Cortex of kidney (tissue), 1 donor: ENCODE measurements at places on chromosomes 3 and 15.

GRCh38 chr3:72177075-72178050 is 392.4 kb upstream of the PROK2 start:
- no peak for DNase-seq

- DNase-seq: no peak
These were observed 681.0 kb downstream of the DIPK2A start for GRCh38 chr3:144652573-144652972.

GRCh38 chr15:89429986-89430385 is 66.4 kb downstream of the RHCG start:
- DNase-seq: no peak

DNA sequence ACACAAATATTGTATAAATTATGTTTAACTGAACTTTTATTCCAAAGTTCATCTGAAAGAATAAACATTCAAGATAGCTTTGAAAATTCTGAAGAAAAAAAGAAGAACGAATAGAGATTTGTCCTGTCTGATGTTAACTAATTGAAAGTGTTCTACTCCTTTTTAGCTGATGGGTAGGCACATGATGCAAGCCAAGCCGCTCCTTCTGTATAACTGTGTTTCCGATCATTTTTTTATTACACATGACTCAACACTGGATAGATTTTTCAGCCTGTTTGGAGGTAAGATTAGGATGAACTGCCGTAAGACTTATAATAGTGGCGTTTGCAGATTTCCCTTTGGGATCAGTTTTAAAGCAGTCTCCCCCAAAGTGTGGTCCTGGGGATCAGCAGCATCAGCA is 19.0 kb downstream of the NSUN3 start:
- DNase-seq: no peak

DNA sequence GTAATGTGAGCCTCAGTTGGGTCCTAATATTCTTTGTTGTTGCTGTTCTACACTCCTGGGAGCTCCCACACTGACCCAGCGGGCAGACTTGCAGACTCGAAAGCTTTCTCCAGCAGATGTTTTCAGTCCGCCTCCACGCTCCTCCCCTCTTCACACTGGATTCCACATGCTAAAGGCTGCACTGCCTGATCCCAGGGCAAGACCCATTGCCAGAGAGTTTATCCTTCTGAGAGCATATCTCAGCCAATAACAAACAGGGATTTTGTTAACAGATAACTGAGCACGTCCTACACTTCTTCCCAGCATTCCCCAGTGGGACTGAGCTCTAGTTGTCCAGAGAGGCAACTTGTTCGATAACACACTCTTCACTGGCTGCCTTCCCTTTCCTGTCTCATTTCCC is 8.0 kb upstream of the COL6A6 start:
- DNase-seq: no peak

DNA sequence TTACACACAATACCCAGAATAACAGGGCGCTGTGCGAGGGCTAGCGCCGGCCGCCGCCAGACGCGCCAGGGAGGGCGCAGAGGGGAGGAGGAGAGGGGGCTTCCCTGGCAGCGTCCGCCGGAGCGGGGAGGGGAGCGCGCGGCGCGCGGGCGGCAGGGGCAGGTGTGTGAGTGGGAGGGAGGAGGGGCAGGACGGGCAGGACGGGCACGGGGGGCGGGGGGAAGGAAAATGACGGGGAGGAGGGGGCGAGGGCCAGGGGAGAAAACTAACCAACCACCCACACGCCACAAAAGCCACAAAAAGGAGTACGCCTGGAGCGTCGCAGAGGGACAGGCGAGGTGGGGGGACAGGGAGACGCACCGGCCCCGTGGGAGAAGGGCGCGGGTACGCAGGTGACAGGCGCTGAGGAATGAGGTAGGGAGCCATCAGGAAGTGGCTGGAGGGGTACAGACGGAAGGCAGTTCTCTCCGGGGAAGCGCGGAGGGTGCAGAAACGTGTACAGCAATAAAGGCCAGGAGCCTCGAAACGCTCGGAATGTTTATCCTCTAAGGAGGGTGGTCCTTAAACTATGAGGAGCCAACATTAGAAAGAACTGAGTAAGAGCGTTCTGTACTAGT is 610 bp upstream of the SATB1 start:
- DNase-seq: no peak

GRCh38 chr3:46898321-46899150 is 21.0 kb downstream of the PTH1R start:
- DNase-seq: no peak

GRCh38 chr3:30952786-30953185 is 58.3 kb upstream of the GADL1 start:
- DNase-seq: no peak

DNA sequence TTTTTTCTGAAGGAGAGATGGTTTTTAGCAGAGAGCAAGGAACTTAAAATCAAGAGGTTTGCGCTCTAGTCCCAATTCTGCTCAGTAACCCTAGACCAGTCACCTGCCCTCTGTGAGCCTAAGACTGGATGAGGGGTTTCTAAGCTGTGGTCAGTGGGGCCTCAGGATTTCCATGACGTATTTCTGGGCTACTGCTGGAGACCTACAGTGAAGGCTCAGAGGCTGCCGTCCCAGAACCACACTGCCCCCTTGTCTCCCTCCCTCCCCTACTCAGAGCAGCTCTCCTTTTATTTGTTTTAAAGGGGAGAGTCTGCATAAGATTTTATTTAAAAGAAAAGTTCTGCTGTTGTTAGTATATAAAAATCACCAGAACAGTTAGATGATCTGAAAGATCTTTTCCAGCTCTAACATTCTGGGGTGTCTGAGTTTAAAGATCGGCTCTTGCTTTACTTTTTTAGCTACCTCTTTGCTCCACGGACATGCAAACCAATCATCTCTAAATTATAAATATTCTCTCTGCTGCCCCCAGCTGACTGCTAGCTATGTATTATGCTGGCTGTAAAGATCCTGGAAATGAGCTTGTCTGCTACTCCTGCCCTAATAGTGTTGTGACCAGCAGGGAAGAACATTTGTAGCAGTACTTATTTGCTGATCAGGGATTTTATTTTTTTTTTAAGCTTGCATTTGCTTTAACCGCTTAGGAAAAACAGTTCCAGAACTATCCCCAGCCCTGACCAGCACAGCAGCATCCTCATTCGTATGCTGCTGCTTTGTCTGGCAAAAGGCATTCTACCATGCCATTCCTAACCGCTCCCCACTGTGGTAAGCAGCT is 28.6 kb upstream of the NDUFB4 start:
- DNase-seq: no peak

DNA sequence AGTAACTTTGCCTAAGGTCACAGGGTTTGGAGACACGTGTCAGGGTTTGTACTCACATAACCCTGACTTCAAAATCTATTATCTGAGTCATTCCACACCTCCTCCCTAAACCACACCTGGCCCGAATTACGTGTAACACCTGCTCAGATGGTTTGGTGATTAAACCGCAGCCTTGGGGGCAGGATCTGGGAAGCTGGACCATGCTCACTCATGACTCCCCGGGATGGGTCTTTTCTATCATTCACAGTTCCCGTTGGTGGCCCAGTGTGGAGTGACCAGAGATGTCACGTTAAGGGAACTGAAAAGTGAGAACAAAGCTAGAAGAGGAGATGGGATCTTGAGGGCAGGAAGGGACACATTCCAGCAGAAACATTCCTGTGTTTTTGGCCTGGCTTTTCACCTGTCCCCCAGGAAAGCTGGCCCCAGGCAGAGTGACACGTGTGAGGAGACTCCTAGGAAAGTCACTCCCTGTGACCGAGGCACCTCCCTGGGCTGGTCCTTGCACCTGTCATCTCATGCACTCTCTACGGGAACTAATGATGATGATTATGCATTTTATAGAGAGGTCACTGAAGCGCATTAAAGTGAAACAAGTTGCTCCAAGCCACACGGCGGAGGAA is 75.4 kb upstream of the POMGNT2 start:
- no peak for DNase-seq

DNA sequence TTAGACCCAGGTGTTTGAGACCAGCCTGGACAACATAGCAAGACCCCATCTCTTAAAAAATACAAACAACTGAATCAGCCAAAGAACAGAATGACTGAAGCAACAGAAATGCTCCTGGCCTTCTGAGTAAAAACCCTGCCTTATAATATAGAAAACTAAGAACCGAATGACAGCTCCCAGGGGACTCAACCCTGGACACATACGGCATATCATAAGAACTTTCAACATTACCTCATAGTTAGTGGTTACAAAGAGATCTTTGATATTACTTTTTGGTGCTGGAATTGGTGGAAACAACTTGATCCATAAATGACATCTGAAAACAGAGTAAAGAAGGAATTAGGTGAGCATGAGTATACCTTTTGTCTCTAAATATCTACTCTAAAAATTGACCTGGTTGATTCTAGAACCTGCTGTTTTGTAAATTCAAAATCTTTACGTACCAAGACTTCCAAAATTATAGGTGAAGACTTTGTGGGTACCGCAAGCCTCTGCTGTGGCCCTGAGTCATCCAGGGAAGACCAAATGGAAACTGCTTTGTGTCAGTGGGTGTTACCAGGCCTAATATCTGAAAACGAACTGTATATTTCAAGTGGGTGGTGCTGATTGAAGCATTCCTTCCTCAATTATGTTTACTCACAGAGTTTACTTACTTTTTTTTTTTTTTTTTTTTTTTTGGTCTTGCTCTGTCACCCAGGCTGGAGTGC is 35.5 kb downstream of the IL5RA start:
- DNase-seq: no peak

DNA sequence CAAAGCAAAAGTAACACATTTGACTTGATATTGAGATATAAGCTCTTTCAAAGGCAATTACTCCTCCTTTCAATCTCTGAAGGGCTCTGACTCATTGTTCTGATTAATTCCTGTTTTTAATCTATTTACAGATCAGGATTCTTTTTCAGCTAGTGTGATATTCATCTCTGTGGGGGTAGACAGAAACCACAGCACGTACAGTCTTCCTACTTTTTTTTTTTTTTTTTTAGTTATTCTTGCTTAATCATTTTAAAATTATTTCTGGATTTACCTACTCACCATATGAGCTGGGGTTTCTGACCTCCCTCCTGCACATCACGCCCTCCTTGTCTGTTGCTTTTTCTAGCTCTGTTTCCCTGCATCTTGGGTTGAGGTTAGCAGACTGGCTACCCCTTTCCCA is 1.4 kb downstream of the CNTN3 start:
- DNase-seq: no peak

- no peak for DNase-seq
These were observed 88.7 kb downstream of the TFG start for GRCh38 chr3:100798012-100798411.
